ENCODE measurements at places on chromosomes 6 and 20.

- no peak for DNase-seq
Observed at GRCh38 chr6:10268111-10268510, 146.8 kb downstream of the TFAP2A start.

GRCh38 chr6:42315991-42316970 is 98.6 kb upstream of the MRPS10 start:
- DNase-seq: no peak

DNA sequence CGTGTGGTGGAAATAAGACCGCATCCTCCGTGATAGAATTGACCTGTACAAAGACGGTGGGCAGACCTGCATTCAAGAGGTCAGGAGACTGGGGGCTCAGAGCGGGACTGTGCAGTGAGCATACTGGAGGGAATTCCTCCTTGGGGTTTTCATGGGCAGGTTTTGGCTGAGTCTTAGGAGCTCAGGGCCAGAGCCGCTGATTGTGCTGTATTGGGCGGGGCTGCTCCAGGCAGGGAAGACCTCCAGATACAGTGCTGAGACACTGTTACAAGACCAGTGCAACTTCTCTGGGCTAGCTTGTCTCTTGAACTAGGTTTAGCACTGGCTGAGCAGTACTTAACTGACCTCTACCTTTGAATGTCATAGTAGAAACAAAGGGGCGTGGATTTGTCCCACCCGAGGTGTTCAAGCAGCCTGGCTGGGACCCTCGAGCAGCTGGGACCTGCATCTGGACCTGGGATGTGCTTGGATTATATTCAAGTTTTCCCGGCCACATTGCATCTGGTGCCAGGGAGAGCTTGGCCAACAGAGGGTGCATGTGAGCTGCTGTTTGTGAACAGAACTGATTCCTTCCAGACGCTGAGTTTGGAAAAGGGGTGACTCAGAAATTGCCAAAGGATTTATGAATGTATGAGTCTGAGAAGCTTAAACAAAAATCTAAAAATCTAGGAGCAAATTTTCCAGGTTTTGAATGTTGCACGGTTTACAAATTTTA is 33.4 kb upstream of the SLC22A1 start:
- DNase-seq: no peak

DNA sequence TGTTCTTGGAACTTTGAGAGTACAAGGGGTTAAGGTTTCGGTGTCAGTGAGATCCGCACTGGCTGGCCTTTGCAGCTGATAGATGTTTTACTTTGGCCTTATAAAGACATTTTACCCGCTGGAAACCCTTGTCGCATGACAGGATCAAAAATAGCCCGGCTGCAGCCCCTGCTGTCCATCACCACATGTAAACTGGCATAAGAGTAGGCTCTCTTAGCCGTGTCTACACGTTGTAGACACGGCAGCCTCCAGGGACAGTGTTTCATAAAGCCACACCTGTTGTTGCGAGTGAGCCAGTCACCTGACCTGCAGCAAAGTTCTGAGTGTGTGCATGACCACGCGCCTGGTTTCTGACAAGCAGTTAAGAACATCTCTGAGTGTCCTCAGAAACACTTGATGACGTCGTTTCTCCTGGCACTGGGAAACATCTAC is 8.5 kb downstream of the RBM24 start:
- no peak for DNase-seq

DNA sequence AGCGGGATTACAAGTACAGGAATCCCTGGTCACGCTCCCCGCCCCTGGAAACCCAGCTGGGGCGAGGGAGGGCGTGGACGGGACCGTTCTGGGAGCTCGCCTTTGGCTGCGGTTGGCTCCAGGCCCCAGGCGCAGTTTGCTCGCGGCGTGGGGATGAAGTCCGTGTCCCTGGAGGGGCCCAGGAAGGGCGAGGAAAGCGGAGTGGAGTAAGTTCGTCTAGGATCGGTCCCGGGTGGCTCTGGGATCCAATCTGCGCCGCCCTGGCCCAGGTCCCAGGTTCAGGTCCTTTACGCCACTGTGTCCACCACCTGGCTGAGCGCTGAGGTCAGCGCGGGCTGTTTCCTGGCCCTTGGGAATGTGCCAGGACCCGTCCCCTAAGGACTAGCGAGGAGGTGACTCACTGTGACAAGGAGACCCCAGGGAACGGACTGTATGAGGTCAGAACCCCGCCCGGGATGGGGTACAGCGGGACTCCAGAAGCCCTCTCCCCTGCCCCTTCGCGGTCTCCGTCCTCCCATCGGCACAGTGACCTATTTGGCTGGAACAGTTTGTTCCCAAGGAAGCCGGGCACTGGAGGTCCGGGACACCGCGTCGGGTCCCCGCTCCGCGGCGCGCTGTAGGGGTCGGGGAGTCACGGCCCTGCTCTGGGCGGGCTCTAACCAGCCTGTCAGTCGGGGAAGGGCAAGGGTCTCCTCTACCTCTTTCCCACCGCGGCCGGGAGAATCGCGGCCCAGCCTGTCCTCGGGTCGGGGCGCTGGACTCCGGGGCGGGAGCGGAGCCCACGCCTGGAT is 724 bp downstream of the CDKN1A start:
- no peak for DNase-seq

GRCh38 chr6:167978607-167979006 is 18.9 kb upstream of the KIF25 start:
- no peak for DNase-seq

GRCh38 chr20:40481743-40482458 is 207.1 kb downstream of the MAFB start:
- no peak for DNase-seq

DNA sequence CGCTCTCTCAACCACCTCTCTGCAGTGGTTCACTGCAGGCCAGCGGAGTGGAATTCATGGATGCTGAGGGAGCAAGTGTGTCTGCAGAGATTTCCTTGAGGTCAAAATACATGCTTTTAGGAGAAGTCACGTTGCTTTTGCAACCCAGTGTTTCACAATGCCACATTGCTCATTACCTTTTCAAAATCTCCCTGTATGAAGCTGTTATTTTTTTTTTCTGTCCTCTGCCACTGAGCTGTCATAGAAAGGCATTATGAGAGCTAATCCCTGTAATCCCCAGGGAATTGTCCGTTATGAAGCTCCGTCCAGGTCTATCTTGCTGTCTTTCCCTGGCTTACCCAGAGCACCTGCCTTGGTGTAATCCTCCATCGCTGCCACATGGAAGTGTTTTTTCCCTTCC is 60.5 kb upstream of the SLC22A23 start:
- no peak for DNase-seq

All from cortex of kidney (tissue), 1 donor.